ENCODE measurements at places on chromosomes 1 and 21. TPM values are rescaled to one million over a fixed set of nuclear protein-coding genes. Genes with fewer than 3 reads are reported as not detected.

Gene TRIM17
- 5.2 TPM for total RNA-seq

Gene TBX19
- total RNA-seq: 0.50 TPM

Gene DNM3
- 38.5 TPM for total RNA-seq

Gene SLAMF8
- 0.17 TPM for total RNA-seq

Gene FALEC
- total RNA-seq: not detected

Gene DTL
- 12.1 TPM for total RNA-seq

Gene APOBEC4
- 0.66 TPM for total RNA-seq

Gene COL11A1
- total RNA-seq: 164 TPM

Gene FTCD
- total RNA-seq: 0.50 TPM

Gene TMPRSS2
- 0.89 TPM for total RNA-seq
